ENCODE measurements at places on chromosomes 7 and 10.

GRCh38 chr7:8822595-8822994, 389.2 kb downstream of the NXPH1 start:
- no peak for DNase-seq

DNA sequence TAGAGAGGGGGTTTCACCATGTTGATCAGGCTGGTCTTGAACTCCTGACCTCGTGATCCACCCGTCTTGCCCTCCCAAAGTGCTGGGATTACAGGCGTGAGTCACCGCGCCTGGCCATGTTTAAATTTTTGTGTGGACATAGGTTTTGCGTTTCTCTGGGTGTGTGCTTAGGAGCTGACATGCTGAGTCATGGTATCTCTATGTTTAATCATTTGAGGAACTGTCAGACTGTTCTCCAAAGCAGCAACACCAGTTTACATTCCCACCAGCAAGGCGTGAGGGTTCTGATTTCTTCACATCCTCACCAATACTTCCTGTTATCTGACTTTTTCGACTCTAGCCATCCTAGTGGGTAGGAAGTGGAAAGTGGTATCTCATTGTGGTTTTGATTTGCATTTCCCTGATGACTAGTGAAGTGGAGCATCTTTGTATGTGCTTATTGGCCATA, 153.7 kb downstream of the DNAJB6 start:
- no peak for DNase-seq

- DNase-seq = no peak
These were observed 106.7 kb downstream of the USP6NL start for GRCh38 chr10:11504566-11505285.

GRCh38 chr7:125033506-125033905, 103.9 kb upstream of the POT1 start:
- no peak for DNase-seq

DNA sequence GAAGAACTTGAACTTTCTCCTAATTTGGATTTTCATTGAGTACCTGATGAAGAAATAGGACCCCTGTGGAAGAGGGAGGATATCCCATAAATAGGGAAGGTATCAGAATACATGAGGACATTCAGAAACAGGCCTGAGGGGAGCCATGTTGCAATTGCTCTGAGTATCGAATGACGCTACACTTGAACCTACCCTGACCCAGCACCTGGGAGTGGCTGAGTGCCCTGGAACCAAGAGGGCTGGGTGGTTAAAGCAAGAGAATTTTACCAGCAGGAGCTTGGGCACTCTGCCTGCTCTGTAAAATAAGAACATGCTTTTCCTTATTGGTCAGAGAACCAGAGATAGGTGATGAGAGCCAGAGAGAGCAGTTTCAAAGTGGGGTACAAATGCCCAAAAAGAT, 7.2 kb downstream of the NEUROD6 start:
- DNase-seq = no peak
